ENCODE measurements at places on chromosomes 1 and 21.

GRCh38 chr1:192489748-192490147 is 85.8 kb upstream of the RGS1 start:
- DNase-seq: no peak

GRCh38 chr1:57252597-57253294 is 171.1 kb downstream of the DAB1 start:
- DNase-seq: no peak

DNA sequence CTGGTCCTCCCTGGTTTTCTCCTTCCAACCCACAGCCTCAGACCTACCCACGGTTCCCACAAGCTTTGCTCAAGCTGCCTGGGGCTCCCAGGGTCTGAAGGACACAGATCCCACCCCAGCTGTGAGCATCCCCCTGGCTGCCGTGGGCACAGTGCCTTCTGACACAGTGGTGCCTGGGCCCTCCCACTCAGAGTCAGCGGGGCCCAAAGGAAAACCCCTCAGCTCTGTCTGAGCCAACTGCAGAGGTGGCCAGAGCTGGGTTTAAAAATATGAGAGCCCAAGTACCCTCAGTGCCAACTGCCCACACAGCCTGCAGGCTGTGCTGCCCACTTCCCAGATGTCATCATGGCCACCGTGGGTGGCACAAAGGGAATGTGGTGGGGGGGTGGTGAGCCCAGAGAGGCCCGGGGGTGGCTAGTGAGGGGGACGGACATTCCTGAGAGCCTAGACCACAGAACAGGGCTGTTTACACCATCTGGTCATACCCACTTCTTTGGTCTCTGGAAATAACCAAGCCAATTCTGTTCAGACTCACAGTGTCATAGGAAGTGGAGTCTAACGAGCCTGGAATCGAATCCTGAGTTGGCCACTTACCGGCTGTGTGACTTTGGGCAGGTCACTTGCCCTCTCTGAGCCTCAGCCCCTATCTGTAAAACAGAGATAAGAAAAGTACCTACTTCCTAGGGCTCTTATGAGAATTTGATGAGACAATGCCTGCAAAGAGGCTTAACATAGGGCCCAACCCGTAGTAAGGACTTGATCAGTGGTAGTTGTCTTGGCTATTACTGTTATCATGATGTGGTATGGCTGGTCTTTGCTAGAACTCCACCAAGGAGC is 85.5 kb downstream of the CAMK2N1 start:
- DNase-seq: no peak

- DNase-seq: no peak
These were observed 23.7 kb upstream of the DAB1 start for GRCh38 chr1:57447551-57447950.

GRCh38 chr1:163820226-163820625 is 498.5 kb downstream of the NUF2 start:
- DNase-seq: no peak

DNA sequence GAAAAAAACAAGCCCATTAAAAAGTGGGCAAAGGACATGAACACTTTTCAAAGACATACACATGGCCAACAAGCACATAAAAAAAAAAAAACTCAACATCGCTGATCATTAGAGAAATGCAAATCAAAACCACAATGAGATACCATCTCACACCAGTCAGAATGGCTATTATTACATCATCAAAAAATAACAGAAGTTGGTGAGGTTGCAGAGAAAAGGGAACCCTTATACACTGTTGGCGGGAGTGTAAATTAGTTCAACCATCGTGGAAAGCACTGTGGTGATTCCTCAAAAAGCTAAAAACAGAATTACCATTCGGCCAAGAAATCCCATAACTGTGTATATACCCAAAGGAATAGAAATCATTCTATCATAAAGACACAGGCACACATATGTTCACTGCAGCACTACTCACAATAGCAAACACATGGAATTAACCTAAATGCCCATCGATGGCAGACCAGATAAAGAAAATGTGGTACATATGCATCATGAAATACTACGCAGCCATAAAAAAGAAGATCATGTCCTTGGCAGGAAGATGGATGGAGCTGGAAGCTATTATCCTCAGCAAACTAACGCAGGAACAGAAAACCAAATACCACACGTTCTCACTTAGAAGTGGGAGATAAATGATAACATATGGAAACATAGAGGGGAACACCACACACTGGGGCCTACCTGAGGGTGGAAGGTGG is 70.1 kb downstream of the INTS7 start:
- DNase-seq: no peak

DNA sequence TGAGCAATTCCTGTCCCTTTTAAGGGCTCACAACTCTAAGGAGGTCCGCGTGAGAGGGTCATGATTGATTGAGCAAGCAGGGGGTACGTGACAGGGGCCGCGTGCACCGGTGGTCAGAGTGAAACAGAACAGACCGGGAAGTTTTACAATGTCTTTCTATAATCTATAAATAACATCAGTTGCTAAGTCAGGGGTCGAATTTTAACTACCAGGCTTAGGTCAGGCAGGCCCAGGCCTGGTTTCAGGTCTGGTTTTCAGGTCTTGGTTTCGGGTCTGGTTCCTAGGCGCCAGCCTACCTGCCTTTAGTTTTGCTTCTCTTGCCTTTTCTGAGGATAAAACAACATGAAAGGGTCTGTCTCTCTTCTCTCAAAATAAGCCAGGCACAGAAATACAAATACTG is 476.0 kb upstream of the CAMK1G start:
- no peak for DNase-seq

- no peak for DNase-seq
These were observed 157.3 kb downstream of the PEX14 start for GRCh38 chr1:10631811-10632593.

- no peak for DNase-seq
These were observed 83.4 kb downstream of the DAB1 start for GRCh38 chr1:57340334-57341070.

GRCh38 chr1:53968125-53968513 is 22.0 kb downstream of the LRRC42 start:
- no peak for DNase-seq

DNA sequence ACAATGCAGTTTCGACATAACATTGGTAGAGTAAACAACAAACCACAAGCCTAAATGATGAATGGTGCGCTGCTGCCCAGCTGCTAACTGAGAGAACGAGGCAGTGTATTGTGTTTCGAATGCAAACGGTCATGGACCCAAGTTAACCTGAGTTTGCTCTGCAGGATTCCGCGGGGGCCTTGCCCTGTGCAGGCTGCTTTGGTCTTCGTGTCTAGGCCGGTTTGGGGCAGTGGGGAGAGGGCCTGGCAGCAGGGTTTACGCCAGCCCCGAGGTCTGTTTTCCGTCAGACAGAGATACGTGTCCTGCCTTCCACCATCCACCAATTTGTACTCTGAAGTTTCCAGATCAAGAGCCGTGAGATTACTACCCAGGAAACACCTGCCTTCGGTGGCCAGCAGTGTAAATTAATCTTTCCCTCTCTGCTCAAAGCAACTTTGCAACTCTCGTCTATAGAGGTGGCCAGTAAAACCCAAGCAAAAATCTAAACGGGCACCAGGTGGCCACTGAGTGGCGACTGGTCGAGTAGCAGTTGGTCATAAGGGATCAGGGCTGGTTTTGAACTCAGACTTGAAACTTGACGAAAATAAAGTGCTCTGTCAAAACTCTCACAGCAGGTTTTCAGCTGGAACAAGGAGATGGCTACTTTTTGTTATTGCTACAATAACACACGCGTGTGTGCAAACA is 6.3 kb upstream of the PRDM15 start:
- DNase-seq: no peak

GRCh38 chr1:102191723-102192122 is 195.0 kb upstream of the OLFM3 start:
- no peak for DNase-seq

GRCh38 chr1:167862432-167863076 is 51.4 kb downstream of the ADCY10 start:
- DNase-seq: no peak
